Activated CD4-positive, alpha-beta T cell treated with anti-CD3 and anti-CD28 coated beads, Interleukin-2, amount 10 ng/mL, durations not matched to agents 24 days and 14 days (primary cell): ENCODE measurements at places on chromosomes 4 and X. TPM values are rescaled to one million over a fixed set of nuclear protein-coding genes. Genes with fewer than 3 reads are reported as not detected.

Gene RGN
- total RNA-seq = not detected in 2 replicates

Gene CXCL13
- 25.5 and 25.7 TPM in 2 replicates for total RNA-seq

- no peak overlapping the region for H3K4me3 ChIP-seq
- no peak for DNase-seq
- no peak overlapping the region for H3K27ac ChIP-seq
- no peaks in the 10 kb centered on the region for H3K36me3 ChIP-seq
- no peaks in the 10 kb centered on the region for H3K4me1 ChIP-seq
Observed at GRCh38 chrX:10676235-10676957, 56.0 kb upstream of the MID1 start.

GRCh38 chrX:49725401-49725800 lies 29.6 kb upstream of the PAGE1 start:
- no peak overlapping the region for H3K27ac ChIP-seq
- H3K4me1 ChIP-seq = no peaks in the 10 kb centered on the region
- H3K27me3 ChIP-seq = no peaks in the 10 kb centered on the region
- H3K36me3 ChIP-seq = no peaks in the 10 kb centered on the region

GRCh38 chr4:128986019-128986418 lies 107.3 kb downstream of the SCLT1 start:
- no peaks in the 10 kb centered on the region for H3K4me1 ChIP-seq
- no peak overlapping the region for H3K4me3 ChIP-seq
- H3K36me3 ChIP-seq = peaks cover 36% of the 10 kb centered on the region
